ENCODE measurements at places on chromosomes 13 and 19.

GRCh38 chr13:101434486-101434885, 18.0 kb upstream of the ITGBL1 start:
- DNase-seq: peak; percentile 13

DNA sequence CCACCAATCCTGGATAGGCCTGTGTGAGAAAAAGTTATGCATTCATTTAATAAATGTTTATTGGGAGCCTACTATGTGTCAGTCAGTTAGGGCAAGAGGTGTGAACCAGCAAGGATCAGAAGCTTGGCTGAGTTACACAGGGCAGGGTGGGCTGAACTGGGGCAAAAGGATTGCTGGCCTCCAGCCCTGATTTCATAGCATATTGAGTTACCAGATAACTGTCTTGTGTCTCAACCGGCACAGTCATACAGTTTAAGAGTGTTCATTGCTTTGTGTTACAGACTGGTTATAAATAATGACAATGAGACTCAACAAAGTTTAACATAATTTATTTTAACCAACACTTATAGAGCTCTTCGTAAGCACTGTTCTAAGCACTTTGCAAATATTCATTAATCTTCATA, 253.8 kb downstream of the DLEU7 start:
- DNase-seq: peak; percentile 90

DNA sequence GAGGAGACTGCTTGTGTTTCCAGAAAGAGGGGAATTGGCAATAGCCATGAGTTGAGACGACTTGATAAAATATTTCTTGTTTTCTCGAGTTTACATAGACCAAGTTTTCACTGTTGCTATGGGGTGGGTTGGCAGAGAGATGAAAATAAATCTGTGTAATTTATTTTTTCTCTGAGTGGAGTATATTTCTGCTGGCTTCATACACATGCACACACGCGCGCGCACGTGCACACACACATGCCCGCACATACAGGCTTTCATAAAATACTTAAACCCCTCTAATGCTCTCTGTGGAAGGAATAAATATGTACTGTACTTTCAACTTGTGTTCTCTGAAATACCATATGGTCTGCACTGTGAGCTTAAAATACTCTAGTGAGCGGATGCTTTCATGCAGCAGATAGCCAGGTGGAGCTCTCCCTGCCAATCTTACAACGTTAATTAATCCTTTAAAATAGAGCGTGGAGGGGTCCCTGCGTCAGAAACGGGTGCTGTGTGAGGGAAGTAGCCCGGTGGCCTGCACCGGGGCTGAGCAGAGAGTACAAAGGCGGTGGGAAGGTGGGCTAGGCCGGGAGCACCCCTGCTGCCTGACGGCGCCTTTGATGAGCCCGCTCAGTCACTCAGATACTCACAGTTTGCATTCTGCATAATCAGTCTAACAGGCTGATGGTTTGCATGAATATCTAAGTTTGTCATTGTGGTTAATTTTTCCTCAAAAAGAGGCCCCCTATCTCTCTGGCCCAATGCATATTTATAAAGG, 44.1 kb downstream of the CCNE1 start:
- no peak for DNase-seq

- DNase-seq: no peak
These were observed 474.5 kb upstream of the NBEA start for GRCh38 chr13:34467450-34468083.

- DNase-seq: no peak
These were observed 4.9 kb downstream of the NUMBL start for GRCh38 chr19:40685563-40685962.

- DNase-seq: peak; percentile 54
These were observed 170.6 kb downstream of the KCTD12 start for GRCh38 chr13:76715621-76716020.

DNA sequence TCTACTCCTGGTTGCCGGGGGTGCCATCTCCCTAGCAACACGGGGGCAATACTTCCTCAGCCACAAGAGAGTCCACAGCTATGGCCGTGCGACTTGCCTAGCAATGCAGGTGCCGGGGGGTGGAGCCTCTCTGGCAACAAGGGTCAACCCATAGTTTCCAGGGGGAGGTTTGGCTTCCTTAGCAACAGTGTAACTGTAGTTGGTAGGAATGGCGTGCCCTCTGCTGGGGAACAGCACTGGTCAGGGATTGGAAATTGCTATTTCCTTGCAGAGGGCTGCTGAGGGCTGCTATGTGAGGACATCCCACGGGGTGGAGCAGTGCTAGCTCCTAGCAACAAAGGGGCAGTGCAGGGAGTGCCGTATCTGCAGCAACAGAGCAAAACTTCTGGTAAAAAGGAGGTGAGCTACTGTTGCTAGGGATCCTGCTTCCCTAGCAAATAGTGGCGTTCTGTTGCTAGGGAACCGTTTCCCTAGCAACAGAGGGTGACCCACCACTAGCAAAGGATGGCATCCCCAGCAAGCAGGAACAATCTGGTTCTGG, 7.0 kb upstream of the TMC4 start:
- DNase-seq: peak; percentile 54

GRCh38 chr19:42356686-42357085, 31.3 kb downstream of the MEGF8 start:
- DNase-seq: no peak

DNA sequence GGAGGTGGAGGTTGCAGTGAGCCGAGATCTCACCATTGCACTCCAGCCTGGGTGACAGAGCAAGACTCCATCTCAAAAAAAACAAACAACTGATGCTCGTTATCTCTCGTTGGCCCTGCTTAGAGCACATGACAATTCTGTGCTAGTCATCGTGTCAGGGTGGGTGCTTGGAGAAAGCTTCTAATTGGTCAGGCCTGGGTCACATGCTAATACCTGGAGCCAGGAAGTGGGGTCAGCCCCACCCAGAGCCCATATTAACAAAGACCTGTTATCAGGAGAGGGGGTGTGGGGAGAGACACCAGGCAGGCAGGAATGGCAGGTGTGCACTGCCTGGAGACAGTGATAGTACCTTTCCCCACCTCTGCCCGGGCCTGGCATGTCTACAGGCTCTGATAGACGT, 84.9 kb downstream of the DPF1 start:
- DNase-seq: no peak

- DNase-seq: no peak
These were observed 37.6 kb downstream of the ZNRF4 start for GRCh38 chr19:5492635-5493409.

DNA sequence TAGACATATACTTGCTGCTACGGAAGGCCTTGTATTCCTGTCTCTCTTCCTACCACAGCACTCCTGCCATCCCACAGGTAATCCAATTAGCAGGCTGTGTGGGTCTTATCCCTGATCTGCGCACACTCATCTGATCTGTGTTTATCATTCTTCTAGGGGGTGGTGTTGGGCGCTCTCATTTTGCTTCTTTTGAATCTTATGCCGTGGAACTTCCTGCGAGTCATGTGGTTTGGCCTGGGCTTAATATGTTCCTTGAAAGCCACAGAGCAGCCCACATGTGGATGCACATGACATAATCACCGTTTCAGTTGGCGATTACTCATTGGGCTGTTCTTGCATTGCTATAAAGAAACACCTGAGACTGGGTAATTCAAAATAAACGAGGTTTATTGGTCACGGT, 7.5 kb downstream of the RASA3 start:
- DNase-seq: peak; percentile 81

DNA sequence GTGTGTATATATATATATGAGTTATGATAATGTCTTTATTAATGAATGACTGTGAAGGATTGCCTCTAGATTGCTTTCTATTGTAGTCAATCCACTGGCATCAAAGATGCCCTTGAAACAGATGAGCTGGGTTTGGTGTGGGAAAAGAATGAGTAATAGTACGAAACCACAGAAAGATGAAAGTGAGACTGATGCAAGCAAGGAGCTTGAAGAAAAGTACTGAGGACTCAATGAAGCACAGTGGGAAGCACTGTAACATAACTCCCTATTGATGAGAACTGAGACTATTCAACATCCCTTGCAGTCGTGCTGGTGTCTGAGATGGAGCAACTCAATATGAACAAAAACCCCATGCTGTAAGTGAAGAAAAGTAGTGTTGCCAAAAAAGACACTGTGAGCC, 1794.2 kb downstream of the SLITRK5 start:
- DNase-seq: no peak

DNA sequence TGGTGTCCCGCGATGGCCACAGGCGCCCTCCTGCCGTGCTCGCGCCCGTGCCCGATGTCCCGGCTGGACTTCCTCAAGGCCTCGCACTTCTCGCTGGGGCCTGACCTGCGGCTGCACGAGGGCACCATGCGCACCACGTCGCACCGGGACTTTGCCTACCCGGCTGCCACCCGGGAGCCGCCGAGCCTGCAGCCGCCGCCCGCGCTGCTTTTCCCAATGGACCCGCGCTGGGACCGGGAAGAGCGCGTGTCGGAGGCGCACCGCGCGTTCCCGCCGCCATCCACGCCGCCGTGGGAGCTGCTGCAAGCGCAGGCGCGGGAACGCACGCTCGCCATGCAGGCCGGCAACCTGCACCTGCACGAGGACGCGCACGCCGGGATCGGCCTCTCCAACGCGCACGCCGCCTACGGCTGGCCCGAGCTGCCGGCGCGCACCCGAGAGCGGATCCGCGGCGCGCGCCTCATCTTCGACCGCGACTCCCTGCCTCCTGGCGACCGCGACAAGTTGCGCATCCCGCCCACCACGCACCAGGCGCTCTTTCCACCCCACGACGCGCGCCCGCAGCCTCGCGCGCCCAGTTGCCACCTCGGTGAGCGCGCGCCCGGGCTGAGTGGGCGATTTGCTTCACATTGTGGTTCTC, 12.1 kb upstream of the PEX11G start:
- DNase-seq: peak; percentile 46

DNA sequence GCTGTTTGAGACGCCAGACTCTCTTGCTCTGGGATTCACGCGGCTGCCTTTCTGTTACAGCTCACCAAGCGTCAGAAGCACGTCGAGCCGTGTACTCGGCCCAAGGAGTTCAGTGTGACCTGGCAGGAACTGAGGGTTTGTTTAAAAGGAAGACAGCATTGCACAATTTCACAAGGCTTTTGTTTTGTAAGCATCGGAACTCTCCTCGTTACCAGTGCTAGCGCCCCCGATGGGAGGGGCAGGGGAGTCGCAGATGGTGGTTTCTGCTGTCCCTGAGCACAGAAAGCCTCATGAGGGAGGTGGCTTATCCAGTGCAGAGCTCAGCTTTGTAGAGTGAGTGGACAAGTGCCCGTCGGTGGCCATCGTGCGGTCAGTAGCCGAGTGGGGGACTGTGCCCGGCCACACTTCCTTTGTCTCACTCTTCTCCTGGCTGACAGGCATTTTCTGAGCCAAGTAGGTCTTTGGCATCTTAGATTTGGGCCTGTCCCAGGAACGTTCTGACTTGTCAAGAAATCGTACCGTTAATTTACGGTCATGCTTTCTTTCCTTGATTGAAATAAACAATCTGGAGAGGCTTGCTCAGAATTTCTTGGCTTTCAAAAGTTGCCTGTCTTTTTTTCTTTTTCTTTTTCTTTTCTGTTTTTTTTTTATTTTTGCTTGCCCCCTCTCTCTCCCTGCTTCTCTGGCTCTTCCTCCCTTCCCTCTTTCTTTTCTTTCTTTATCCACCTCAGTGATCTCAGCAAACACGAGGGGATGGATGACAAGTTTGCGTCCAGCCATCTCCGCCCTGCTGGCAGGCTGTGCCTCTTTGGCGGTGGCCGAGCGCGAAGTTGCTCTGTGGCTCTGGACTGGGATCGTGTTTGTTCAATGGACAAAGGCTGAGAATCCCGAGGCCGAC, 7.7 kb downstream of the KDM4B start:
- peak; percentile 95 for DNase-seq

DNA sequence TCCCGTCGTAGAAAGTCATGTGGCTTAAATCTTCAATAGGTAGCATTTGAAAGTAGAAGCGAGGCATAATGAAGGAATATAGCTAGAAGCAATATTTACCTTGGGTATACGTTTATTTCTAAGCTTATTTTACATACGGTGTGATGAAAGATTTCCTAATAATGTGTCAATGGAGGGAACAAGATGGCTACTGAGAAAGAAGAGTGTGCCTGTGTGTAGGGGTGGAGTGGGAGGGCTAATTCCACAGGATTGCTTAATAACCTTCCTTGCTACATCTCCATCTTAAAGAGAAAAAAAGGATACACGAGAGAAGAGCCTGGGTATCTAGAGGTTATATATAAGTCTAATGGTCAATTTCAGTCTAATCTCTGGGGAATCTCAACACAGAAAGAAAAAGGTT, 2.0 kb downstream of the SPART start:
- DNase-seq: peak; percentile 39
